ENCODE measurements at places on chromosomes 11 and 22.

GRCh38 chr11:79461666-79462645 is 21.1 kb upstream of the TENM4 start:
- DNase-seq, result no peak

DNA sequence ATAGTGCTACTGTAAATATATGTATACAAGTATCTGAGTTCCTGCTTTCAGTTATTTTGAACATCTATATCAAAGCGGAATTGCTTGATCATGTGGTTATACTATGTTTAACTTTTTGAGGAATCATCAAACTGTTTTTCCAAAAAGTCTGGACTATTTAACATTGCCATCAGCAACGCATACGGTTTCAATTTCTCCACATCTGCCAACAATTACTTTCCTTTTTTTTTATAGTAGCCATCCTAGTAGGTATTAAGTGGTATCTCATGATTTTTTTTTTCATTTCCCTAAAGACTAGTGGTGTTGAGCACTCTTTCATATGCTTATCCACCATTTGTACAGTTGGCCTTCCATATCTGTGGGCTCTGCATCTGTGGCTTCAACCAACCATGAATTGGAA is 1.3 kb upstream of the UBE4A start:
- no peak for DNase-seq

DNA sequence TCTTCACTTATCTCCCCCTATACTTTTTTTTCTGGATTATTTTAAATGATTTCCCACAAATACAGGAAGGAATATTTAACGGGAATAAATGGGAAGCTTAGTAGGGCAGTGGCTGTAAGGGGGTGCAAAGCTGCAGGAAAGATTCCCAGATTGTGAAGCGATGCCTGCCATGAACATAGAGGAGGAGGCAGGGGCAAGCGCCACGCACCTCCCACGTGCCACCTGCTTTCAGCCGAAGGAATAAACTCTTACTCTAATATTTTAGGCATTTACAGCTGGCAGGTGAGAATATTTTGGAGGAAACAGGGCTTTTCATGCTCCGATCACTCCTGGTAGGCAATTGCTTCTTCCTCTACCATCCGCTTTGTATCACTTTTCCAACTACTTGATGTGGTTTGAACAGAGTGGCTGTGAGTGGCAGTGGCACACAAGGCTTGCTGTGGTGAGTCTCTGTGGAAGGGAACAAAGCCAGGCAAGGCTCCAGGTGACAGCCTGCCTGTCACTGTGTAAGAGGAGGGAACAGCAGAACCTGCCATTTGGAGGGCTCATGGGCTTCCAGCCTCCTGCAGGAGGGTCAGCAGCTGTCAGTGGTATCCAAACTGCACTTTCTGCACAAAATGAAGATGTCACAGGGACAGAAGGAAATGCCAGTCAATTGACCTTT is 54.5 kb upstream of the PLET1 start:
- DNase-seq, result no peak

DNA sequence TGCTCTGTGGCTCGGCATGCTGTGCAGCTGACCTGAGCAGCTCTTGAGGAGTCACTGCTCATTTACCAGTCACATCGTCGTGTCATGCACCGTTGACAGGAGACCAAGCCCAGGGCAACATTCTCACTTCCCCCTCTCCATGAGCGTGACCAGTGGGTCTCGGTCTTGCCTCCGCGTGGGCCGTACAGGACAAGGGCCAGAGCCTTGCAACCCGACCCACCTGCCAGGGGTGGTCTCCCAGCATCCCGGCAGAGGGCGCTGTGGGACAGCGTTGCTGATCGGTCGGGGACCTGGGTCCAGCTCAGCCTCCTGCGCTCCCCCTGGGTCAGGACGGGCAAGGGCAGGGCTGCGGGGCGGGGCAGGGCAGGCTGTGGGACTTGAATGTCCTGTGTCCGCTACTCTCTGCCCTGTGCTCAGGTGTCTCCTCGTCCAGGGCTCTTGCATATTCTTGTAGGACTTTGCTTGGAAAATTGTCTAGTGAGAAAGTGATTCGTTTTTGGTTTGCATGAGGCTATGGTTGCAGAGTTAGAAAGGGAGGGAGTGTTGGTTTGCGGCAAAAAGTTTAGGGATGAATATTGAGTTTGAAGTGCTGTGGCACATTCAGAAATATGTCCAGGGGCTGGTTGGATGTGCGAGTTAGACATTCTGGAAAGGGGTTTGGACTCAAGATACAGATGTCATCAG is 16.2 kb downstream of the EIF4G2 start:
- peak; percentile 47 for DNase-seq

DNA sequence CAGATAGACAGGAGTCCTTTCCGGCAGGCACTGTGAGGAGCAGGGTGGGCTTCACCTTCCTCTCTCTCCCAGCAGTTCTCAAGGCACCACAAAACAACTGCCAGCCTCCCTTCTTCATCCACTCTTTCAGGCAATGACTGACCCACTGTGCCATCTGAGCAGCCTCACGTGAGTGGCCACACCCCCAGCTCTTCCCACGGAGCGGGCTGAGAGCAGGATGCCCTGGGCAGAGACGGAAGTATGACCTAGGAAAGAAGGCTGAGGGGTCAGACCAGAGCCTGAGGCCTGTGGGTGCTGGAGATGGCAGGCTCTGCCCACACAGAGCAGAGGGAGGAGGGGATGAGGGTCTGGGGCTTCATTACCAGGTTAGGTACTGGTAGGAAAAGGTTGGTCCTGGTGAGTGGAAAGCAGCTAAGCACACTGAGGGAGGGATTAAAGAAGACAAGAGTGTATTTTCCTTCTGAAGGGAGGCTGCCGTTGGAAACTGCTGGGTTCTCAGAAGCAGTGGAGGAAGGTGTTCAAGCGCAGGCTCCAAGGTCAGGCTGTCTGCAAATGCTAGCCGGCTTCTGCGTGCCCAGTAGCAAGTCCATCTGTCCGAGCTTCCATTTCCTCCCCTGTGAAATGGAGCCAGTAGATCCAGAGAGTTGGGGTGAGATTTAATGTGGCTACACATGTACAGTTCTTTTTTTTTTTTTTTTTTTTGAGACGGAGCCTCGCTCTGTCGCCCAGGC is 4.6 kb downstream of the NLRP6 start:
- DNase-seq, result no peak

- DNase-seq, result no peak
Observed at GRCh38 chr11:61278001-61278470, 17.1 kb downstream of the VWCE start.

- peak; percentile 33 for DNase-seq
Observed at GRCh38 chr22:50236731-50237409, 8.0 kb downstream of the TUBGCP6 start.

DNA sequence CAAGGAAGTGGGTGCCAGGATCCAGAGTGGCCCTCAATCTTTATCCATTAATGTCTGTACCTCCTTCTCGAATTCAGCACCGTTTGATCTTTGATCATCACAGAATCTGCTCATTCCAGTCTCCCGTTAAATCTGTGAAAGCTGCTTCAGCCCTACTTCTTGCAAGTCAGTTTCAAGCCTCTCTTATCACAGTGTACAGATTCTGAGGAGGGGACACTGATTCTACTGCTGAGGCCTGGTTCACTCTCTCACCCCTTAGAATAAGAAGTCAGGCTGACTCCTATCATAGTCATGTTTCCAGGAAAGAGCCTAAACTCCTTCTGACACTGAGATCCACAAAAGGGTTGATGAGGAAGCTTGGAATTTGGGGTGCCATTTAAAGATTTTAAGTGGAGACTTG is 39.0 kb downstream of the MAML2 start:
- DNase-seq, result no peak

GRCh38 chr11:88345949-88346348 is 8.4 kb upstream of the CTSC start:
- DNase-seq, result no peak

GRCh38 chr11:85946221-85946620 is 91.0 kb downstream of the CCDC83 start:
- no peak for DNase-seq

GRCh38 chr11:129998107-129998506 is 4.5 kb downstream of the PRDM10 start:
- no peak for DNase-seq

DNA sequence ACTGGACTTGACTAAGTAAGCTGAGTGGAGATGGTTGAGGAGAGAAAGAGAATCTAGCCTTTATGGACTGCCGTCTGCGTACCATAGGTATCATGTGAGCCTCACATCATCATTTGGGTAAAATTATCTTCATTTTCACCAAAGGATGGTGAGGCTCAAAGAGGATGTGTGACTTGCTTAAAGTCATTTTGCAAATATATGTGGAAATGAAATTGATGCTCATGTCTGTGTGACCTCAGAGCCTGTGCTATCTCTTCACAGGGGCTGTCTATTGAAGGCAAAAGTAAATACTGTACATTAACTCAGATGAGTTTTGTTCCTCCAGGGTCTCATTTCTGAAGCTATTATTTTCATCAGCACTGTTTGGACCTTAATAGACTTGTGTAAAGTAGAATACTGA is 83.3 kb upstream of the ALKBH3 start:
- no peak for DNase-seq

DNA sequence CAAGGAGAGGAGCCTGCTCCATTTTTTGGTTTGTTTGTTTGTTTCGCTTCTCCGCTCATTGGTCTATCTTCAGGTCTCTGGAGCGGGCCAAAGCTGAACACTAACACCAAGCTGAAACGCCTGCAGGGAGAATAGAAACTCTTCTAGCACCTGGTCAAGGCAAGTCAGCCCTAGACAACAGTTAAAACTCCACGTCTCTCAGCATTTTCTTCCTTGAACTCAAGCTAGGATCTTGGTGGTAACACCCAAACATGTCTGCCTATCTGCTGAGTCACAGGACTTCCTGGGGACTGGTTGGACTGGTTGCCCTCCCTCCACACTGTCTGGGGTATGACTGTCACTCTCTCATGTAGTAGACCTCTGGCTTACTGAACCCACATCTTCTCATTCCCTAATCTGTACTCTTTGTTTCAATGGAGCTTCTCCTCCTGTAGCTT is 23.9 kb upstream of the RBFOX2 start:
- no peak for DNase-seq

GRCh38 chr11:61694602-61694939 is 14.4 kb downstream of the DAGLA start:
- DNase-seq, result no peak

DNA sequence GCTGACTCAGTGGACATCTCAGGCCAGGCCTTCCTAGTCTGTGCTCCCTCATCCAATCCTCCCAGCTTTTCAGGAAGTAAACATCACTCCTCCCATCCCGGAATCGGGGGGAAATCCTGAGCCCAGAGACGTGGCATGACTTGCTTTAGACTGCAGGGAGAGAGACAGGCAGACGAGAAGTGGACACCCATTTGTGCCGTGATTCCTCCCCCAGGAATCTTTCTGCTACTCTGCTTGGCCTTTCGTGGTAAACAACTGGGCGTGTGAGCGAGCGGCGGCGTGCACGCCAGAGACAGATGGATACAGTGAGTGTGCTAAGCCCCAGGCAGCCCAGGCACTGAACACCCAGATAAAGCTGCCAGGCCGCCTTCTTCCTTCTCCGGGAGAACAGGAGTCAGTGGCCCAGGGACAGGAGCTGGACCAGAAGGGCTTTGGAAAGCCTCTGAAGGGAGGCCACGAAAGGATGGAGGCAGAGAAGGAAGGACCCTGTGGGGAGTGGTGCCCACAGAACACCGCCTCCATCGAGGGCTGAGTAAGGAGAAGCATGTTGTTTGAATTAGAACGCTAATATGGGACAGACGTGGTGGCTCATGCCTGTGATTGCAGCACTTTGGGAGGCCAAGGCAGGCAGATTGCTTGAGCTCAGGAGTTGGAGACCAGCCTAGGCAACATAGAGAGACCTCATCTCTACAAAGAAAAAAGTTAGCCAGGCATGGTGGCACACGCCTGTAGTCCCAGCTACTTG is 53.0 kb upstream of the PRR5 start:
- DNase-seq, result peak; percentile 29

DNA sequence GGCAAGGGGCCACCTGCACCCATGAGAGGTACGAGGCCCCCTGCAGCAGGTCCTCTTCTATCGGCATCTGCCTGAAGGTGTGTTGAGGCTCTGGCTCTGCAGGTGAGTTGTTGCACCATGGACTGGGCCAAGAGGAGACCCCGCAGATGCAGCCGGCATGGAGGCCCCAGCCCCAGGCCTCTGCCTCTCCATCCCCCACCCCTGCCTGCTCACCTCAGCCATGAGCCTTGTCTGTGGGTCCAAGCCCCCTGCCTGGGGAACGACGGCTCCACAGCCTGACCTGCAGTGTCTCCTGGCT is 1386.2 kb downstream of the BRD1 start:
- no peak for DNase-seq

All from NCI-H1694 treated with DMSO at 0.1 percent for 48 hours (cell line).